Activated CD8-positive, alpha-beta memory T cell treated with anti-CD3 and anti-CD28 coated beads for 4 hours (primary cell): ENCODE measurements at places on chromosomes 2 and 18.

DNA sequence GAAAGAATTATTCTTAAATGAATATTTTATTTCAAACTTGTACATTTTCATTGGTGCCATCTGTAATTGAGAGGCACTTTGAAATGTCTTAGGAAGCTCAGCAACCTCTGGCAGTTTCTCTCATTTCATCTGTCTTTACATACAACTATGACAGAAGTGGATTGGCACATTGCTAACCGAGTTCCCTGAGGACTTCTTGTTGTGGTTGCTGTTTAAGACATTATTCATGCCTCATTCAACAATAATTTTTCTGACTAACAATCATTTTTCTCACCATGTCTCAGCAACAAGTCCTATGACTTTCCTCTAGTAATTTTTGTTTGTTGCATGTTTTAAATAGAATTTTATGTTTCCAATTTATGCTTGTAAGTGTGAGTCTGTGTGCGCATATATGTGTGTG is 284.0 kb upstream of the CWC22 start:
- no peak for DNase-seq

DNA sequence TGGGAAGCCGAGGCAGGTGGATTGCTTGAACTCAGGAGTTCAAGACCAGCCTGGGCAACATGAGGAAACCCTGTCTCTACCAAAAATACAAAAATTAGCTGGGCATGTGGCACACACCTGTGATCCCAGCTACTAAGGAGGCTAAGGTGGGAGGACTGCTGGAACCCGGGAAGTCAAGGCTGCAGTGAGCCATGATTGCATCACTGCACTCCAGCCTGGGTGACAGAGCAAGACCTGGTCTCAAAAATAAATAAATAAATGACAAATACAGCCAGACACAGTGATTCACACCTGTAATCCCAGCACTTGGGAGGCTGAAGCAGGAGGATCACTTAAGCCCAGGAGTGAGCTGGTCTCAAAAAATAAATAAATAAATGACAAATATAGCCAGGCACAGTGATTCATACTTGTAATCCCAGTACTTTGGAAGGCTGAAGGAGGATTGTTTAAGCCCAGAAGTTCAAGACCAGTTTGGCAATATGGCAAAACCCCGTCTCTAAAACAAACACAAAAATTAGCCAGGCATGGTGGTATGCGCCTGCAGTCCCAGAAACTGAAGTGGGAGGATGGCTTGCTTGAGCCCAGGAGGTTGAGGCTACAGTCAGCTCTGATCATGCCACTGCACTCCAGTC is 6.2 kb downstream of the KANSL3 start:
- DNase-seq = no peak

- DNase-seq = no peak
Measured at GRCh38 chr18:79326413-79327198, 69.1 kb upstream of the NFATC1 start.

GRCh38 chr18:79797518-79798345 is at the start of gene KCNG2:
Gene KCNG2 (plus strand): TSS chr18:79797938. CDS start chr18:79863668, 65,730 bp downstream.
- DNase-seq = no peak

GRCh38 chr2:21930226-21930625 is 806.5 kb downstream of the TDRD15 start:
- DNase-seq = no peak

GRCh38 chr2:200809506-200810251 is 2.0 kb upstream of the BZW1 start:
- no peak for DNase-seq

GRCh38 chr2:197704434-197705120 is 592 bp upstream of the MARS2 start:
- DNase-seq = no peak

DNA sequence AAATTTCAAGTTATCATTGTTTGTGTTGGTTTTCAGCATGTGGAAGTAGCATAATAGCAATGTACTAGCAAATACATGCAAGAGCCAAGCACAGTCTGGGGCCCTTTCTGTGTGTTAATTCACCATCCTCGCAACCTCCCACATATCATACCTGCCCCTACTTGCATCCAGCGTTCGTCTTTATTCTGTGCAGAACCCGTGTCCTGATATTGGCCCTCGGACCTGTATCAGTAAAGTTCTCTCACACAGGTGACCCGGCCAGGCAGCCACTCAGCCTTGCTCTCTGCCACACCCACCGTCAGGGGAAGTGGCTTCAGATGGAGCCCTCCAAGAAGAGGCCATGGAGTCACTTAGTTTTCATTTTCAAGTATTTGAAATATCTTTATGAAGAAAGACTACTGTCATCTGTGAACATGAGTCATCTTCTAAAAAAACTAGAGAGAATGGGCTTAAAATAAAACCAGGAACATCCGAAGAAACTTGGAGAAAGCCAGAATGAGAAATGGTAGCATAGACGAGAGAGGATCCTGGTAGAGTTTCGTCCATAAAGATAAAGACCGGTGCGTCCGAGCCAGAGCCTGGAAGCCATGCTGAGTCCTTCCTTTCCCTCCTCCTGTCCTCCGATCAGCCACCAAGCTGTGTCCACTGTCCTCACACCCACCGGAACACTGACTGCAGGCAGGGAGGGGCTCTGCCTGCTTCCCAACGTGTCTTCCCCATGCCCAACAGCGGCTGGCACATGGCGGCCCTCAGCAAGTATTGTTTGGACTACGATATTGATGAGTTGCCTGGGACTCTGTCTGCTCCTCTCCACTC is 57.3 kb upstream of the RPL31 start:
- no peak for DNase-seq

DNA sequence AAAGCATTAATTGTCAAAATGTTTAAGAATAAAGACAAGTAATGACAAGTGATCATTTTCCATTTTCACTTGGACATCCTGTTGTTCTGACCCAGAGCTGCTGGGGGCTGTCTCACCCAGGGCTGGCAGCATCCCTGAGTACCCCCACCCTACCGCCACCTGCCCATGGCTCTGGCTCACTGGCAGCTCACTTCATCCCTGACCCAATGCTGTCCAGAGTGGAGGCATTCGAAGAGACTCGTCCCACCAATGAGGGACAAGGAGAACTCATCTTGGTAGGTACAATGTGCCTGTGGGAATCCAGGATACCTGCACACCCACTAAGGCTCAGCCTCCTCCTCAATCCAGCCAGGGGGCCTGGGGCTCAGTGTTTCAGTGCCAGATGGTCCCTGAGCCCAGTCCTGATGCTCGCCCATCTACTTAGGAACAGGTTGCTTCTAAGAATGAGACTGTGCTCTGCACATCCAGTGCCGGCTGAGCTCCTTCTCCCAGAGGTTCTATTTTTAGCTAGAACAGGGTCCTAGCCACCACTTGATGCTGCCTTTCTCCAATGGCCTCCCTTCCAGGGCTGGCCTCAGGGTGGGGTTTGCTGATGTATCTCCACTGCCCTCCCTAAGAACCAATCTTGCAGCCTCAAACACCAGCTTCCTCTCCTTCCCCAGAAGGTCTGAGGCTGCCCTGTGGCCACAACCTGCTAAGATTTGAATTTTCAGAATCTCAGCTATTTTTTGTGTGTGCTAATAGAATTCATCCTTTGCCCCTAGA is 53.7 kb downstream of the ADD2 start:
- no peak for DNase-seq

DNA sequence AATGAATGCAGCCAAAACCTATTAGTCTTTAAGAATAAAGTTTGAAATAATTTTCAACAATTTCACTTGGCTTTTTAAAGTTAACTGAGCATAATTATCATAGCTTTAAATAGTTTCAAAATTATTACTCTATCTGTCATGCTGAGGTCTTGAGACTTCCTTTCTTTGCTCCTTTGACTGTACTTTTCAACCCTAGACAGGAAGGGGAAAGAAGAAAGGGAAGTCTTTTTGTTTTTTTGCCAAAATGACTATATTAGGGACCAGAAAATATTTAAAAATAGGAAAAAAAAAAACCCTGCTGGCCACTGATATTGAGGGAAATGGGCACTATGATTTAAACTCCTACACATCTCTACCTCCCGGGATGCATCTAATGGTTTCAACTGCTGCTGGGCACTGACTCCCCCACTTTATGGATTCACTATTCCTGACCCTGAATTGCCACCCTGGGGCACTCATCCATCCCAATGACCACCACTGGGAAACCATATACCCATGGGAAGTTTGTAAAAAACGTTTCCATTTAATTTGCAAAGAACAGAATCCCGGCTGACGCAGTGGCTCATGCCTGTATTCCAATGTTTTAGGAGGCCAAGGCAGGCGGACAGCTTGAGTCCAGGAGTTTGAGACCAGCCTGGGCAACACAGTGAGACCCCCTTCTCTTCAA is 50.5 kb downstream of the GAREM1 start:
- DNase-seq = no peak

DNA sequence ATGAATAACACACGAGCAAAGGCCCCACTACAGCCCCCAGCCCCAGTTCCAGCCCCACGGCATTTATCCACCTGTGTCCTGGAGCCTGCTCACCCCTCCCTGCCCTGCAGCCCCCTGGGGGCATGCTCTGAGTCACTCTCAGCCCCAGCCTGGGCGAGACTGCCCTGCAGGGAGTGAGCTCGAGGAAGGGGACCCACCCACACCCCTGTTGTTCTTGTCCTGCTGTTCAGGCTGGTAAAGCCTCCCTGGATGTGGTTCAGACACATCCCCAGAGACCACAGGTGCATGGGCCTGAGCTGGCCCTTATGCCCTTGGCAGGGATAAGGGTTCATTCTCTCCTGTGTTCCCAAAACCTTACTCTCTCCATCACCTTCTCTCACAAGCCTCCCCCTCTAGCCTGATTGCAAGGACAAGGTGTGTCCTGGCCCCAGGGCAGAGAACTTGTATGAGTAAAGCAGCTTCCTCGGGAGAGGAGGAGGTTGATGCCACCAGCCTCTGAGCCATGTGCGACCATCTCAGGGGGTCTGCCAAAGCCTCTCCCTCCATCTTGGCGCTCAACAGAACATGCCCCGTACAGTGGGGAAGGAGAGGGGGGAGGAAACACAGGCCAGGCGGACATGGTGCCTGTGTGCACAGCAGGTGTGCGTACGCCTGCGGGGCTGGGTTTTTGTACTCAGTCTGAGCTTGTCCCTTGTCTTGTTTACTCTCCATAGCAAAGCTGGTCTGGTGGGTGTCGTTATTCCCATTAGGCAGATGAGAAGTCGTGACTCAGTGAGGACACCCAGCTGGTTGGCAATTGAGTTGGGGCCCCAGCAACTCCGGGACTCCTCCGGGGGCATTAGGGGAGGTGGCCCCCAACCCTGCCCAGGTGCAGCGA is 64.4 kb downstream of the CIB4 start:
- DNase-seq = no peak

- DNase-seq = no peak
Measured at GRCh38 chr2:189538402-189538801, 42.2 kb downstream of the SLC40A1 start.

- no peak for DNase-seq
Measured at GRCh38 chr18:67513280-67513679, 3.2 kb downstream of the DSEL start.

GRCh38 chr2:156486147-156486546 is 50.0 kb downstream of the GPD2 start:
- DNase-seq = no peak

DNA sequence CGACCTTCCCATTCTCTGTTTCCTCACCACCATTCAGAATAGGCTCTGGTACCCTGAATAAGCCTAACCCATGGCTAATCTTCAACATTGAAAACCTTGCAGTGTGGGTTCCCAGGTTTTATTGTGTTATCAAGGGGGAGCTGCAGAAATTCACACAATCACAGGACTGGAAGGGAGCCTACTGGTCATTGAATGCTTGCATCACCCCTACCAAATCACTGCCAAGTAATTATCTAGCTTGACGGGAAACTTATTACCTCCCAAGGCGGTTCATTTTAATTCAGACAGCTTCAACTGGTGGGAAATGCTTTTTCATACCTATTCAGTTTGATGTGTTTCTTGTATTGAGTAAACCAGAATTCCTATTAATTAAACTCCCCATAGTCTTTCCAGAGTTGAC is 33.6 kb upstream of the EFEMP1 start:
- DNase-seq = no peak

GRCh38 chr2:200342654-200343053 is 36.2 kb downstream of the SPATS2L start:
- DNase-seq = no peak

DNA sequence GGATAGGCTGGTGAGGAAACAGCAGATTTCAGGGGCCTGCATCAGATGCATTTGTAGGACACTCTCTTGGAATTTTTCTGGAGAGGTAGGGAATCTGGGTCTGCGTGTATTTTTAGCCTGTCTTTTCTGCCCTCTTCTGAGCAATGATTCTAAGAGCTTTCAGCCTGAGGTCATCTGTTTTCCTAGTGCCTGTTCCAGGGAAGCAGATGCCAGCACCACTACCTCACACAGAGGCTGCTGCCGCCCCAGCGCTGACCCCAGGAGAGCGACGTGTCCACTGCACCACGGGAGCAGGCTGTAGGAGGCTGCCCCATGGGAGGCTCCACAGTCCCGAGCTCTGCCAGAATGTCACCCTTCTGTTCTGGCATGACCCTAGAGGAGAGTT is 316.5 kb downstream of the CYP26B1 start:
- DNase-seq = no peak
